Stimulated activated CD4-positive, alpha-beta T cell treated with anti-CD3 and anti-CD28 coated beads, Interleukin-4, amount 100 ng/mL, for 24 hours (primary cell): ENCODE measurements at places on chromosomes 13 and 19.
A peak's percentile ranks its signal among the peaks of the same experiment; 100 is the strongest.

DNA sequence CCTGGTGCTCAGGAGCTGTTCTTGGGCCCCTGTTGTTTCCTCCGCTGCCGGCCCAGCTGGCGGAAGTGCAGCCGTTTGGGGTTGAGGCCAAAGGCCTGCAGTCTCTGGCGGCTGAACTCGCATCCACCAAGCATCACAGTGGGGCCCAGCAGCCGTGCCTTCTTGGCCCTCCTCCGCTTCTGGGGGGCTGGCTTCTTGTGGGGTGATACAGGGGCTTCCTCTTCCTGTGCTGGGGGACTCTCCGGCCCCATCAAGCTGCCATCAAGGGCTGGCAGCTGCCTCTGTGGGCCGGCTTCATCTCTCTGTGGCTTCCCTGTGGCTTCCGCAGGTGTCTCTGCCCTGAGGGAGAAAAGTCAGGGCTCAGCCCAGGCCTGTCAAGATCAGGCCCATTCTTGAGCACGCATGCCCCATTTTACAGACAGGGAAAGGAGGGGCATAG is 10.3 kb downstream of the ATG4D start:
- DNase-seq = peak; percentile 31

DNA sequence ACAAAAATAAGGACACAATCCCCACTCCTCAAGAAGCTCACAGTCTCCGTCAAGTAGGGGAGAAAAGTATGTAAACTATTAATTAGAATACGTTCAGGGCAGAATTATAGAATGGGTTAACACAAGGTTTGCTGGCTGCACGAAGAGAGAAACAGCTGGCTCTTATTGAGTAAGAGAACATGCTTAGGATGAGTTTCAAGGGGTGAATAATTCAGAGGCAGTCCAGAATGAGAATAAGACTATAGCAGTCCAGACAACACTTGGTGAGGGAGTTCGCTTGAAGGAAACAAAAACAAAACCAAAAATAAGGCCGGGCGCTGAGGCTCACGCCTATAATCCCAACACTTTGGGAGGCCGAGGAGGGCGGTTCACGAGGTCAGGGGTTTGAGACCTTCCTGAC is 61.9 kb downstream of the THSD1 start:
- no peak for DNase-seq

GRCh38 chr19:35274323-35274722 is 5.6 kb downstream of the USF2 start:
- DNase-seq = no peak

DNA sequence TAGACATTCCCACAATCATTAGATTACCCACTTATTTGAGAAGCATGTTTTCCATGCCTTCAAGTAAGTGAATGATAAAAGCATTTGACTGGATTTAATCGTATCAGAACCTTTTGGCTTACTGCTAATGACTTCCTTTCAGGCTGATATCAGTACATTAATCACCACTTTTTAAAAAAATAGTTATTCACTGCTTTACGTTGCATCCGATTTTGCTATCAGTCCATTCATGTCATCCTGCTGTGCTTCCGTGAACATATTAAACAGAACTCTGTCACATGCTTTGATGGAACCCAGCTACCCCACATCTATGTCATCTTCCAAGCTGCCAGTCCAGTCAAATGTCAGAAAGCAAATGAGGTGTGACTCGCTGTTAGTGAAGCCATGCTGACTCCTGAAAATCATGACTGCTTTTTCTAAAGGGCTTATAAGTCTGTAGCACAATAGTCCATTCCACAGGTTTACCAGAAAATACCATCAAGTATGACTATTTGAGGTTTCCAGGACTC is 440.9 kb downstream of the IRS2 start:
- DNase-seq = no peak

- DNase-seq = no peak
Measured at GRCh38 chr13:30192320-30193093, 114.8 kb downstream of the KATNAL1 start.

DNA sequence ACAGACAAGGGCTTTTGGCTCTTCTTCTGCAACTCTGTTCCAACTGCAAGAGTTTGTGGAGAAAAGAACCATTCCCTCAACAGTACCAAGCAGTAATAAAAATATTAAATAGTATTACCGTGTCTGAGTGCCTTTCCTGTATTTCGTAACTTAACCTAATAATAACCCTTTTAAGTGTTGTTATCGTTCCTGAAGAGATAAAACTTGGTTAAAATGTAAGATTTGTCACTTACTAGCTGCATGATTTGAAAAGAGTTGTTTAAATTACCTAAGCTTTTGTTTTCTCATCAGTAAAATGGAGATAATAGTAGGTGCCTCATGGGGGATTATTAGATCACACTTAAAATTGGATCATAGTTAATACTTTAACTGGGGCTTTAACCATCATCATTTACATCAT is 447.2 kb downstream of the GPC5 start:
- DNase-seq = no peak

DNA sequence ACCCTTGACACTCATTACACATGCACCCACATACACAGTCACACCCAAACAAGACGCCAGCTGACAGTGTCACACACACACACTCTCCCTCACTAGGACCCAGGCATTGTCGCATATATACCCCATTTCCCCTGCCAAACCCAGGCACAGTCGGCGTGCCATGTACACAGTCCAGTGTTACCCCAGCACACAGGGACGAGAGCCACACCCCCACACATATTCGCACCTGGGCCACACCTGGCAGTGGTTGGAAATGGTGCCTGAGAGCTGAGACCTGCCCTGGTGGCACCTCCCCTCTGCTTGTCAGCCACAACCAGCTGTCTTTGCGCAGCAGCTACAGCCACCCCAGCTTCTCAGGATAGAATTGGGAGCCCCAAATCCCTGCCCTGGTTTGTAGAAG is 9.0 kb downstream of the NFIX start:
- DNase-seq = no peak

- DNase-seq = no peak
Measured at GRCh38 chr19:2922987-2923386, 21.8 kb downstream of the ZNF77 start.
